HAP-1 (cell line): ENCODE measurements at places on chromosomes 2 and 18.

DNA sequence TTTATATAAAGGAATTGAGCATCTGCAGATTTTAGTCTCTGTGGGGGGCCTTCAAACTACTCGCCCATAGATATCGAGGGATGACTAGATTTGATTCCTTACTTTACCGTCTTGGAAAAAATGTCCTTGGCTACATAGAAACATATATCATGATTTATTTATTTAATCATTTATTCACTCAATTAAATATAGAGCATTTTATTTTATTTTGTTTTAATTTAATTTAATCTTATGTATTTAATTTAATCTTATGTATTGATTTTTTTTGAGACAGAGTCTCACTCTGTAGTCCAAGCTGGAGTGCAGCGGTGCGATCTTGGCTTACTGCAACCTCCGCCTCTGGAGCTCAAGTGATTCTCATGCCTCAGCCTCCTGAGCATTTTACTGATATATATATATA is 105.4 kb downstream of the SCN9A start:
- DNase-seq, result no peak

DNA sequence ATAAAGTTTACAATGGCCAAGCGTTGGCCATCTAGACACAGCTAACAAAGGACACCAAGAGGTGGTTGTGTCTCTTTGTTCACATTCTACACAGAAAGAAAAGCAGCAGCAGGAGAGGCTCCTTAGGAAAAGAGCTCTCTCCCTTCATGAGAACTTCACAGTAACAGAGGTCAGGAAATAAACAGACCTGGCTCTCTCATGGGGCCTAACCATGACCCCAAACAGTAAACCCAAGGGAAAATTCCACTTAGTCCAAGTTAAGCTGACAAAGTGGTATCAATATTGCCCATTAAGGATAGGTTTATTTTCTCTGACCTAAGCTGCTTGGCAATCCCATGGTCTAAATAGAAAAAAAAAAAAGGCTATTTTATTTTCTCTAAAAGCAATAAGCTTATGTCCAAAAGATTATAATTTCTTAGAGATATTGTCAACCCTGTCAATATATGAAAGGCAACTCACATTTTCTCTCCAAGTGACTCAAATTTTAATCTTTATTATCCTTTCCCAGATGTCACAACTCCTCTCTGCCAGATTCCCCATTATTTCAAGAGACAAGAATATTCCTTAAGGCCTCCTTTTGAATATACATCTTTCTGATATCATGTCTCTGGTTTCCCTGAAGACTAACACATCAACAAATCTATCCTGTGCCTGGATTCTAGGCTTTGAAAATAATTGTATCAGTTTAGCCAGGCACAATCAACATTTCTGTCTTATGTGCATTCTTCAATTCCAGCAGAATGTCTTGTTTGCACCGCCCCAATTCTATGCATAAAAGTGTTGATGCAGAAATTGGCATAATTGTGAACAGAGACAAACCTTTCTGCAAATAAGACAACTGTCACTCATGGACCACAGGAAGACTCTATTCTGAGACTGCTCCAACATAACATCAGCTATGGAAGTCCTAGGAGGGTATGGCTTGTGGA is 91.1 kb downstream of the UPP2 start:
- DNase-seq, result no peak

- DNase-seq, result no peak
Measured at GRCh38 chr18:74430806-74431571, 26.1 kb downstream of the DIPK1C start.

DNA sequence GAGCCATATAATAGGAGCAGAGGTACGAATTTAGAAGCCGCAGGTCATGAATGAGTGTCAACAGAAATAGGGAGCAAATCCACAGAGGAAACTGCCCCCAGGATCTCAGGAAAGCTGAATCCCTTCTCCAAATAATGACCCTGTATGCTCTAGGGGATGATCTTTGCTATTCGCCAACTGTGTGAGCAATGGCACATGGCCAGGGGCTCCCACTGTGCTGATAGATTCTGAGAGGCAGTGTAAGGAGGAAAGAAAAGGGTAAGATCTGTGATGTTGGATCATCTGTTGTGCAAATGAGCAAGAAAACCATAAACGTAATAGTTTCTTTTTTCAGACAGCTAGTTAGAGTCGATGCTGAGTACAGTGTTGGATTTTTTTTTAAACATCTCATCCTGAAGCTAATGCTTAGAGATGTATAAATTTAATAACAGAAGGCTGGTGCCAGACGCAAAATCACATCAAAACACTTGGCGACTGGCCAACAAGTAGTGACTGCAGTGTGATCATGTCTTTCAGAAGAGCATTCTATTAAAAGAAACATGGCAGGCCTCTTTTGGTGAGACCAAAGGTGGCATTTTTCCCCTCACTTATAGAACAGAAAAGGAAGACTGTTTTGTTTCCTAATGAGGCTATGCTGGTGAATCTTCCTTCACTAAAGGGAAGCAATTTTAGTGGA is 77.4 kb downstream of the ABCA12 start:
- DNase-seq, result no peak

DNA sequence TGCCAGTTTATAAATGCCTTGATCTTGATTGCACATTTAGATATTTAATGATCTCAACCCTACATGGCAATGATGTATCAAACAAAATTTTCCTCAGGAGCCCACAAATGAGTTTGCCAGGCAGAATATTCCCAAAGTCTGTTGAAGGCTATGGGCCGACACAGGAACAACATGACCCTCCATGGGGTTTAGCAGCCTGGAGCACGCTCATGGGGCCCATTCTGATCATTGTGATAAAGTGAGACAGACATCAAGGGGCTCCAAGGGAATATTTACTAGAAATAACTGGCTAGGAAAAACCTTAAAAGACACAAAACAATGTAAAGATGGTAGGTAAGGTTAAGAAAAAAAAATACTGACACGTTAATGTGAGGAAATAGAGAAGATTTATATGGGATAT is 485.4 kb downstream of the PLCL1 start:
- no peak for DNase-seq

- DNase-seq, result no peak
Measured at GRCh38 chr2:177221970-177222369, 9.4 kb downstream of the HNRNPA3 start.

GRCh38 chr2:19021100-19021476 is 337.3 kb downstream of the OSR1 start:
- no peak for DNase-seq
